Stimulated activated CD8-positive, alpha-beta memory T cell treated with anti-CD3 and anti-CD28 coated beads, Interleukin-15, amount 100 ng/mL, for 4 hours (primary cell): ENCODE measurements at places on chromosomes 3 and 15.

- no peak for DNase-seq
These were observed 60.3 kb upstream of the FNDC3B start for GRCh38 chr3:171979081-171979480.

DNA sequence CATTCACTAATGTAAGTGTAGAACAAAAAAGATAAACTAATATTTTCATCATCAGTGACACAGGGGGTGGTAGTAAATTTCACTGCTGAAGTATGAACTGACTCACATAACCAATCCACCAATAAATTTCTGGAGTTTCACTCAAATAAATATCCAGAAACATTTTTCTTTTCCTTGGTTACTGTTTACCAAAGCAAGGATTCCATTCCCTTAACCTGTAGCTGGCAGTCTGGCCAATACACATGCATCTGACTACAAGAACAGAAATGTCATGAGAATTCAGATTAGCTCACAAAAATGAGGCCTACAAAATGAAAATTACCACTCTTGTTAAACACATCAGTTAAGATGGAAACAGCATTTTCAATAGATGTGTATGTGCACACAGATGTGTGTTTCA is 80.3 kb downstream of the STAG1 start:
- no peak for DNase-seq

DNA sequence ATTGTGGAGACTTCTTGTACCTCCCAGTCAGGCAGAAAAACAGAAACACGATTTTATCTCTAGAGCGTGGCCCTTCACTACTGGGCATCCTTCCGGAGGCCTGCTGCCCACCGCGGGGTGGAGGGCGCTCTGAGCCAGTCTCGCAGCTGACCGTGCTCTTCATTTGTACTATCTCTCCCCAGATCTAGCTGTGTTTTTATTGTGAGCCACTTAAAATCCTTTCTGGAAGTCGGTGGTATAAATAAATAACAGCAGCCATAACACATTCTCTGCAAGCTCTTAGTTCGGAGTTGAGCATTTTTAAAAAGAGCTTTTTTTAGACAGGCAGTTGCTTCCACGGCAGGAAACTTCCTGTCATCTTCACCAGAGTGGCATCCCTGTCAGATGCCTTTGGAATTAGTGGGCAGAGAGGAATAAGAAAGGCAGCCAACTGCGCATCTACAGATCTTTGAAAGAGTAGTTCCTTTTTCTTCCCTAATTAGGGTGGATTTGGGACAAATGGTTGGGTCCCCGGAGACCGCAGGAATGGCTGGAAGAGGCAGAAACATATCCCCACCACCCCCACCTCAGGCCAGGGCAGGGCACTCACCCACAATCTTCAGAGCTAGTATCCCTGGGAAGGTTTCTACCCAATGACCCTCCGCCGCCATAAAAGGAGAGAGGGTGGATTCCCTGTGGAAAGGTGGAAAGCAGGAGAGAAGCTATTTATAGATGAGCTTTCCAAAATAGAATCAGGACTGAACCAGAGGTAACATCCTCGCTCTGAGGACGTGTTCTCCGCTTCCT is 91.1 kb downstream of the TOP2B start:
- DNase-seq: no peak

- no peak for DNase-seq
These were observed 20.0 kb upstream of the ZNF148 start for GRCh38 chr3:125395091-125395490.

- DNase-seq: no peak
These were observed 390.3 kb upstream of the AGTR1 start for GRCh38 chr3:148307443-148307843.

DNA sequence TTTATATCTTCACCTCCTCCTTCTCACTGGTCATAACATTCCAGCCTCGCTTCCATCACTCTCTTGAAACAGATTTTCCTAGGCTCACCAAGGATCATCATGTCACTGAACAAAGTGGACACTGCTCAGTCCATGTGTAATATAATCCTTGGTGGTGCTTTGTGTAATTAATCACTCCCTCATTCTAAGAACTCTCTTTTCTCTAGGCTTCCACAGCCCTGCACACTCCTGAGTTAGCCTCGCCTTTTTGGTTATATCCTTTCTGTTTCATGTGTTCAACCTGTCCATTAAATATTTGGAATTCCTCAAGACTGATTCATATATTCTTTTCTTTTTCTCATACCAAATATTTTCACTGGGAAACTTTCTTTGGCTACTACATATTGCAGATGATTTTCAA is 440.8 kb downstream of the PYDC2 start:
- DNase-seq: no peak

- DNase-seq: no peak
These were observed 727.7 kb downstream of the NTRK3 start for GRCh38 chr15:87528873-87529272.

DNA sequence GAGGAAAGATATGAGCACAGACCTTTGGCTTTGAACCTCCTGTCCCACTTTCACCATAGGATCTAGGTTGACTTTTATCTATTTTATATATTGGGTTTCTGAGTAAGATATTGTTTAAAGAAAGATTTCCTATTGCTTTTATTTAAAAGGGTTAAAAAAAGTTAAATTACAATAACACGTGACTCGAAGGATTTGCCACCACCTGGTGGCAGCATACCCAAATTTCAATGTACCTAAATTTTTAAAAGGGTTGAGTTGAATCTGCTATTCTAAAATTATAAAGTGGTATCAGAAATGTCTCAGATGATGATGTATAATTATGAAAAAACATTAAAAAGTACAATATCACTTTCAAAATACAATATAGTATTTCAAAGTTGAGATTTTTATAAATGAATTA is 368.4 kb downstream of the MECOM start:
- DNase-seq: no peak

DNA sequence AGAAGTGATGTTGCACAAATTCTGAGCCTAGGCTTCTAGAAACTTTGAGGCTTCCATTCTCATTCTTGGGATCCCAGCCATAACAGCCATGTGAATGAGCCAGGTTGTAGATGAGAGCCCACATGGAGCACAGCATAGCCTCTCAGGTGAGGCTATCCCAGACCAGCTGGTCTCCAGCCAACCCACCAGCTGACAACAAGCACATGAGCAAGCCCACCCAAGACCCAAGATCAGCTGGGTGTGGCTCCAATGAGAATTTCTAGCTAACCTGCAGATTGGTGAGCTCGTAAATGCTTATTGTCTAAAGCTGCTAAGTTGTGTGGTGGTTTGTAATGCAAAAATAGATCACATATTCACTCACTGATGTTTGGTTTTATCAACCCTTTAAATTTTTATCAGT is 14.4 kb downstream of the KY start:
- no peak for DNase-seq

- DNase-seq: no peak
These were observed 42.0 kb downstream of the RORA start for GRCh38 chr15:61186905-61187741.

- DNase-seq: no peak
These were observed 8.7 kb downstream of the SPSB4 start for GRCh38 chr3:141059816-141060215.

DNA sequence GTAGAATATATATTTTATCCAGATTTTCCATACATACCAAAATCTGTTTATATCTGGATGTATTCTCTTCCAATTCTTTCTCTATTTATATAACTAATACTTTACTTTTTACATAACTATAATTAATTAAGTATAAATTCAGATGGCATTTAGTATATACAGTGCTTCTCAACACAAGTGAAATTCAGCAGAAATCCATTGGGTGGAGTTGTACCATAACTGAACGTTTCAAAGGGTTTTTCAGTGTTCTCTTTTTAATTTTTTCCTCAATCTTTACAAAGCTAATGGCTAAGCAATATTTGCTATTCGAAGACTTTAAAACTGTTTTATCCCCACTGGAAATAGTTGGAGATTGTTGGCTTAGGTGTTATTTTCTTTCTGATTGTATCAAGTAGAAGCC is 13.9 kb upstream of the ZBBX start:
- DNase-seq: no peak

- DNase-seq: no peak
These were observed 48.9 kb downstream of the DLG1 start for GRCh38 chr3:197249542-197249941.

GRCh38 chr15:35603301-35603700 is 57.3 kb upstream of the DPH6 start:
- no peak for DNase-seq

- no peak for DNase-seq
These were observed 18.6 kb upstream of the AADAC start for GRCh38 chr3:151795276-151795675.

DNA sequence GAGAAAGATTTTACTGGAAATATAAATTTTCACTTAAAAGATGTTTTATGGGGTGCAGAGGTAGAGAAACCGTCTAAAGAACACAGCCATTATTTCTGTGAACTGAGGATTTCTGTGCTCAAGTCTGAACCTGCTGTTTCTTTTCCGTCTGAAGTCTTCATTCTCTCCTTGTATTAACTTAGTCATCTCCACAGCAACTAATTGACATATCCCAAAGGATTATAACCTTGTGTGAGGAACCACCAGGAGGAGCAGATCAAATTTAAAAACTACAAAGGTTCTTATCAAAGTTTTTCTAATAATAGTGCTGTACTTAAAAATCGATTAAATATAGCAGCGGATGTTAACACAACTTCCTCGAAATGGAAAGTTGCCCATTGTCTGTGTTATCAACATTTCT is 31.1 kb upstream of the ICE2 start:
- DNase-seq: no peak

GRCh38 chr15:23642413-23643044 is 5.1 kb downstream of the MAGEL2 start:
- DNase-seq: no peak

GRCh38 chr3:123303976-123304560 is 102.3 kb downstream of the SEC22A start:
- no peak for DNase-seq

DNA sequence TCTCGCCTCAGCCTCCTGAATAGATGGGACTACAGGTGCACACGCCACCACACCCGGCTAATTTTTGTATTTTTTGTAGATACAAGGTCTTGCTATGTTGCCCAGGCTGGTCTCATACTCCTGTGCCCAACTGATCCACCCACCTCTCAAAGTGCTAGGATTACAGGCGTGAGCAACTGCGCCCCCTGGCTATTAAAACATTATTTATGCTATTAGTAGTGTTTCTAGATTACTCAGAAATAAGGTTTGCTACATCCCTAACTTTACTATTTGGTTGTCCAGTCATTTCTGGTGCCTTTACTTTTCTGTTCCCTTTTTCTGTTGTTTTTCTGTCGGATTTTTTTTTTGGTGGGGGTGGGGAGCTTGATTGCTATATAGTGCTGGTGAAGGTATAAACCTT is 393.6 kb upstream of the TPM1 start:
- no peak for DNase-seq

- DNase-seq: no peak
These were observed 380.9 kb upstream of the RARB start for GRCh38 chr3:25046911-25047771.

DNA sequence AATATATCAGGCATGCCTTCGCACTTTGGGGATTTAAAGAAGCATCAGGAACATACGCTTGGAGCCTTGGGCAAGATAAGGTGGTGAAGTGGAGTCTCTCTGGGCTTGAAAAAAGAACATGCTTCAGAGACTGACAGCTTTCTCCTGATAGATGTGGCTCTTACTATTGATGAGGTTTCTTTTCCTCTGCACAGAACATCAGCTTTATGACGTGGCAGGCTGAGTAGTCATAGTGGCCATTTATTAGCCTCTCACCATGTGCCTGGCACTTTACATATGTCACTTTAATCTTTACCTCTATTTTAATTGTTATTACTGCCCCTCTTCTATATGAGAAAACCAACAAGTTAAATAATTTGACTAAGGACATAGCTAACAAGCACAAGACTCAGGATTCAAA is 19.0 kb upstream of the LRRC58 start:
- no peak for DNase-seq

DNA sequence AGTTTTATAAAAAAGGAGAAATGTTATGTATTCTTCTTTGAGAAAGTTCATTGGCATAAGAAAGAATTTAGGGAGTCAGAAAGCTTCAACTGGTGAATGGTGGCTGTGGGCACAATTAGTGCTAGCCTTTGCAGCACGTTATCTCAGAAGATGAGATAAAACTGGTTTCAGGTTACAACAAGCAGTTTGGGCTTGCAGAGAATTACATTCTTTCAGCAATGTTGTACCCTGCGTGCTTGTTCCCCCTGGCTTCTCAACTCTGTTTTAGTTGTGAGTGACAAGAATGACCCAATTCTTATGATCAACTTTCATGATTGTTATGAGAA is 31.6 kb upstream of the ACP3 start:
- DNase-seq: no peak

DNA sequence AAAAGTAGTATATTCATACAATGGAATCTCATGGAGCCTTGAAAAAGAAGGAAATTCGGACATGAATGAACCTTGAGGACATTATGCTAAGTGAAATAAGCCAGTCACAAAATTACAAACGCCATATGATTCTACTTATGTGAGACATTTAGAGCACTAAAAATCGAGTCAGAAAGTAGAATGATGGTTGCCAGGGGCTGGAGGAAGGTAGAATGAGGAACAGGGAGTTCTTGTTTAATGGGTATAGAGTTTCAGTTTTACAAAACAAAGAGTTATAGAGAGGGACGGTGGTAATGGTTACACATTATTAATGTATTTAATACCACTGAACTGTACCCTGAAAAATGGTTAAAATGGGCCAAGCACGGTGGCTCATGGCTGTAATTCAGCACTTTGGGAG is 19.5 kb downstream of the UBXN7 start:
- DNase-seq: no peak

- DNase-seq: no peak
These were observed 22.0 kb downstream of the CMSS1 start for GRCh38 chr3:99839613-99840012.

DNA sequence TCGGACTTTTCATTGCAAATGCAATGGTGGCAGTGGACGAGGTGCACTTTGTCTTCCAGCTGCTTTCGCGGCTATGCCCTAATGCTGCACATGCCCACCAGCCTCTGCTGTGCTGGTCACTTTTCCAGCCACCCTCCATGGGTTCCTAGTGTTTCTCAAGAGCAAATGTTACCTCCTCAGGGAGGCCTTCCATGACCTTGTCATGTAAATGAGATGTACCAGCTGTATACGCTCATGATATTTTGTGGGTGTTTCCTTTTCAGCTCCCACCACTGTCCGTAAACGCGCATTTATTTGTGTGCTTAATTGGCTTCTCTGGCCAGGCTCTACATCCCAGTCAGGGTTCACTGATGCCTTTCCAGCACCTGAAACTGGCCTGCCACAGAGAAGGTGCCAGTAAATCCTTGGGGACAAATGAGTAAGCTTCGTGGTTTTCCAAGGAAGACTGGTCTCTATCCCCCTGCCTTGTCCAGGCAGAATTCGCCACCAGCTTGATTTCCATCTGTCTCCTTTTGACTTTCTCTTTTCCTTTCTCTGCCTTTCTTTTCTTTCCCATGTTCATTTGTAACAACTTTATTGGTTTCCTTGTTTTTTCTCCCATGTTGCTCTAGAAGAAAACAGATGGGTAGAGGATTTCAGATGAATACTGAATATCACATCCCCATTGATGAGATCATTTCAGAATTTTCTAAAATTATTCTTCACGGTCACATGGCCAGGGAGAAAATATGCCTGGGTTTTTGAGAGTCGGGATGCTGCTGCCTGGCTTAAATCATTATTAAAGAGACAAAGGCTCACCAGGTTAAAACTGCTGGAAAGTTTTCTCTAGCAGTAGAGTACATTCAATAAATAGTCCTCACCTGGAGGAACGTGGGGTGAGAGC is 82.5 kb downstream of the CHST2 start:
- DNase-seq: no peak

- DNase-seq: no peak
These were observed 671.4 kb downstream of the AGBL1 start for GRCh38 chr15:86751116-86751515.
